Ovary (tissue), 10 donors: ENCODE measurements at places on chromosomes 6 and 20.

DNA sequence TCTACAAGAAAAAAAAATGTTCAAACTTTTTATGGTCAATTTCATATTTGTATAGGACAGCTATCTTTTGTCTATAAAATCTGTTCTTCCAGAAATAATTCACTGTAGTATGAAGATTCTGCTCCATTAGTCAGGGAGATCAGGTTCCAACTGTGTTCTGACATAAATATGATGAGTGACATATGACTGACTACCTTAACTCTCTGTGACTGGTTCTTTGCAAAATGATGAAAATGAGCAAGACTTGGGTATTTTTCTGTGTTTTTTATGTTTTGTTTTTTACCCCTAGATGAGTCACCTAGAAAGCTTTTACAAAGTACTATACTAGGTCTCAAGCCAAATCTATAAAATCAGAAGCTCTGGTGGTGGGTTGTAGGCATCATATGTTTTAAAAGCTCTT, 229.6 kb downstream of the MMUT start:
- DNase-seq, result no peak

GRCh38 chr20:2919518-2920245, 46.4 kb downstream of the PTPRA start:
- DNase-seq, result no peak

GRCh38 chr20:24148372-24148771, 159.8 kb upstream of the GGTLC1 start:
- no peak for DNase-seq

DNA sequence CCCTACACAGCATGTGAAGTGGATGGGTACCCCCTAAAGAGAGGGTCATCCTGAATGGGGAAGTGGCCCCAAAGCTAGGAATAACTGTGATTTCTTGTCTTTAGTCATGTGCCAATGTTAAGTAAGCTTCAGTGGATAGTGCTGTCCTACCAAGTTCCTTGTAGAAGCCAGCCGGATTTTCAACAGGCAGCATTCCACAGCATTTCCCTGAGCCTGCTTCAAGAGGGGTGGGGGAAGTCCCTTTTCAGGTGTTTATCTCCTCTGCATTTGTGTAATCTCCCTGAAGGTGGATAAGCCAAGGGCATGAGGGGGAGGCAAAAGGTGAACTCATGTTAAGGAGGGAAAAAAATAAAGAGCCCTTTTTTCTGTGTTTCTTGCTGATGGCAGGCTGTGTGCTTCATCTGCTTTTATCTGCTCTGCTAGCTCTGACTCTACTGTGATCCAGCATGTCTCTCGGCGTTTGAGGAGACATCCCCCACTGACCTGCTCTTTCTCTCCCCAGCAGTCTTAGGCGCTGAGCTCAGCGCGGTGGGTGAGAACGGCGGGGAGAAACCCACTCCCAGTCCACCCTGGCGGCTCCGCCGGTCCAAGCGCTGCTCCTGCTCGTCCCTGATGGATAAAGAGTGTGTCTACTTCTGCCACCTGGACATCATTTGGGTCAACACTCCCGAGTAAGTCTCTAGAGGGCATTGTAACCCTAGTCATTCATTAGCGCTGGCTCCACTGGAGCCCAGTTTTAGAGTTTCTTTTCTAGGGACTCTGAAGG, 1.9 kb downstream of the EDN1 start:
- DNase-seq, result no peak

DNA sequence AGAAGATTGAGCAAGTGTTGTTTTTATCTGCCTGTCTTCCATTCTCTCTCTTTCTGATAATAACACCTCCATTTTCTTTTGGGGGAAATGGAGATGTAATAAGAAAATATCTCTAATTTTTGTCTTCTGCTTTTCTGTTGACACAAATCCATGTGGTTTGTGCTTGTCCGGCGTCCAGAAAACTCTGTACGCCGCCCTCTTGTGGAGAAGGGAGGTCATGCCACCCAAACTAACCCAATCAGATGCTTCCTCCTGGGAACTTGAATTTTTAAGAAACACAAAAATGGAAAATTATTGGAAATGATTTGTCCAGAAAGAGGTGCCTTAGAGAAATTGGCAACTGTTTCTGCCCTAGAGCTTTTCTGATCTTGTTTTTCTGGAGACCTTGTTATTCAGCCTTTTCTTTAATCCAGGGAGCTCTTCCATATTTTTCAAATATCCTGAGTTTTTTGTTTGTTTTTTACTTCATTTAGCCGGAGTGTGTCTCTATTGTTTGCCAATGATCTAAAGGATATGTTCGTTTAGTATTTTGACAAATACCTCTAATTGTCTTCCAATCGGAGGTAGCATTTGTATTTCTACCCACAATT, 17.8 kb upstream of the FNDC1 start:
- DNase-seq, result no peak
